ENCODE measurements at places on chromosomes 3 and 15.
A peak's percentile ranks its signal among the peaks of the same experiment; 100 is the strongest.

- no peak for DNase-seq
Measured at GRCh38 chr3:134609821-134610431, 40.9 kb downstream of the KY start.

DNA sequence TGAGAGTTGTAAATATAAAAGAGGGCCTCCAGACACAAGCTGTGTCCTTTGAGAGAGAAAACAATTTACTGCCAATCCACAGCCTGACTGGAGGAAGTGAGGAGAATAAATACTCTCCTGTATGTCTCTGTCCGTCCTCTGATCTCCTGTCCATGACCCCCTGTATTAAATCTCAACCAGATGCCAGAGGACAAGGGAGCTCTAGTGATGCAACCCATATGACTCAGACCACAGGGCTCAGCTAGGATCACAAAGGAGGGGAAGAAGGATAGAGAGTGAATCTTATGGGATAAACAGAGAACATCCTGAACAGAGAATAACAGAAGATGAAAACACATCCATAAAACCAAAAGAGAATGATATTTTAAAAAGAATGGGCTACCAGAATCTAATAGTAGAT, 482.6 kb downstream of the PLOD2 start:
- peak; percentile 59 for DNase-seq

GRCh38 chr3:140096037-140096436, 161.1 kb downstream of the CLSTN2 start:
- DNase-seq = no peak

GRCh38 chr3:100857863-100858262, 135.4 kb downstream of the ABI3BP start:
- DNase-seq = no peak

DNA sequence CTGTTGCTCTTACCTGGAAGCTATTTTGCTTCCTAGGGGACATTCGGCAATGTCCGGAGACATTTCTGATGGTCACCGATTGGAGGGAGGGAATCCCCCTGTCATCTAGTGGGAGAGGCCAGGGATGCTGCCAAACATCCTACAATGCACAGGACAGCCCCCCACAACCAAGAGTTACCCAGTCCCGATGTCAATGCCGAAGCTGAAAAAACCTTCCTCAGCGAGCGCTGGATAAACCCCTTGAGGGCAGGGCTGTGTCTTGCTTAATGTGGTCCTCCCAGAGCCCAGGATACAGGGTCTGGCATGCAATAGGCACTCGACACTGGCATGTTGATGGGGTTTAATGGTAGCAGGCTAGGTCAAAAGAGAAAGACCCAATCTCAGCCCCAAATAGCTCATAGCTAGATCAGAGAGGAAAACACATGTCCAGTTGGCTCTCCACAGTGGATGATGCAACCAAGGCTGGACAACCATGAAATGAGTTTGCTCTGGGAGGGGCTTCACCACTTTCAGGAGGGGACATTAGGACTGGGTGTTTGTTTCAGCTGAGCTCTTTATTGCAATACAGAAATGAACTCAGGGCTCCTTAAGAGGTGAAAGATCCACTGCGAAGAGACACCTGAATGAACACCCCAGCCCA, 16.5 kb upstream of the PAQR5 start:
- no peak for DNase-seq

GRCh38 chr3:40930756-40931155, 268.5 kb upstream of the CTNNB1 start:
- DNase-seq = no peak

DNA sequence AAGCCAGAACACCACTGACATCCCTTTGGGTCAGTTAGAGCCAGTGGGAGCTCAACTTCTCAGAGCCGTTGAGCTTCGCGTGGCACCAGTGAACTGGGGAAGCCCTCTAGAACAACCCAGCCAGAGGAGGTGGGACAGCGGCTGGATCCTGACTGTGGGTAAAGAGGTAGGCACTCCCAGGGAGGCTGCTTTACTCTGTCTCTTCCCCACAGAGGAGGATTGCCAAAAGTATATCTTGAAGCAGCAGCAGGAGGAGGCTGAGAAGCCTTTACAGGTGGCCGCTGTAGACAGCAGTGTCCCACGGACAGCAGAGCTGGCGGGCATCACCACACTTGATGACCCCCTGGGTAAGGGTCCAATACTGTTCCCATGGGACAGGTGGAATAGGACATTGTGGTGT, 1.2 kb downstream of the MYD88 start:
- no peak for DNase-seq

All from brain pericyte (primary cell).